Activated naive CD8-positive, alpha-beta T cell treated with anti-CD3 and anti-CD28 coated beads, Interleukin-2, amount 50 U/mL, for 24 hours (primary cell): ENCODE measurements at places on chromosomes 1 and 21.

GRCh38 chr1:116674011-116674531, 6.5 kb upstream of the IGSF3 start:
- no peak for DNase-seq

- DNase-seq: peak; percentile 96
These were observed 38.7 kb upstream of the HMGN1 start for GRCh38 chr21:39387461-39388037.

- no peak for DNase-seq
These were observed 3.0 kb upstream of the RIT1 start for GRCh38 chr1:155913969-155914757.

DNA sequence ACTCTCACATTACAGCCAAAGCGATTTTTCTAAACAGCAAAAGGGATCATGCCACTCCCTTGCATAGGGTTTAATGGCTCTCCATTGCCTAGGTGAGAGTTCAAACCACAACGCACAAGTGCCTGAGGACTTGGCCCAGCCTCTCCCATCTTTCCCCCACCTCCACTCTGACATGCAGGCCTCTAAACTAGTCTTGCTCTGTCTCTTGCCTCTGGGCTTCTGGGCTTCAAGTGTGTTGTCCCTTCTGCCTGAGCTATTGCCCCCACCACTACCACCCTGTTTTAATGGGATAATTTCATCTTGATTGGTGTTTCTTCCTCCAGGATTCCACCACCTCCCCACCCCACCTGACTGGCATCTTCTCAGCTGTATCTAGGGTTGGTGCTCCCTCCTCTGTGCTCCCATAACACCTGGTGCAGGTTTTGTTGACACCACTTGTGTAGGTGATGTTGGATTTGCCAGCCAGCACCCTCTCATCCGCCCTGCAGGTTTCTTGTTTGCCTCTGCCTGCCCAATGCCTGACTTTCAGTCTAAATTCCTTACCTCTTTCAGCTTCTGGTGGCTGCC, 2.7 kb upstream of the ZBTB21 start:
- no peak for DNase-seq

GRCh38 chr1:33908324-33908956, 44.6 kb downstream of the HMGB4 start:
- DNase-seq: no peak

- DNase-seq: no peak
These were observed 37.9 kb upstream of the TENT5C start for GRCh38 chr1:117567976-117568375.

DNA sequence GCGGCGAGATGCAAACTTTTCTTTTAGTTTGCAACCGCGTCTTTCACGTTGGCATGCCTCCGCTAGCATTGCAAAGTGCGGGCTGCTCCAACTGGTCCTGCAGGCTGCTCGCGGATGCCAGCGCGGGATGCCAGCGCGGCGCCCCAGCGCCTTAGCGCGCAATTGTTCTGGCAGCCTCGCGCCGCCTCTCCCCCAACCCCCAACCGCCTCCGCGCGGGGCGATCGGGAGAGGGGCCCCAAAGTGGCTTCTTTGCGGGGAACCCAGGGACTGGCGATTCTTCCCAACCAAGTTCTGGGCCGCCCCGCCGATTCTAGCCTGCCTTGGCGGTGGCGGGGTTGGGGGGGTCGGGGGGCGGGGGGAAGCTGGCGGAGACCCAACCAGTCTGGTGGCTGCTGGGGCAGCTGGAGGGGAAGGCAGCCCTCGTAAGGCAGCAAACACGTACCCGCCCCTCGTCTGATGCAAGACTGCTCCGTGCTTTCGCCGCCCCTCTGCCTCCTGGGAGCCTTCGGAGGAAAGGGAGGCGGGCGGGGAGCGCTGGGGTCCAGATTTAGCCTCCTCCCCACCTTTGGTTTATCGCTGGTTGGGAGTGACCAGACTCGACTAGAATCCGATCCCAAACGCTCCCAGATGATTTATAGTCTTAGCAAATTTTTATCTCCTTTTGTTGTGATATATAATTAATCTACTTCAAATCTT, 756 bp downstream of the PHGDH start:
- DNase-seq: peak; percentile 73

DNA sequence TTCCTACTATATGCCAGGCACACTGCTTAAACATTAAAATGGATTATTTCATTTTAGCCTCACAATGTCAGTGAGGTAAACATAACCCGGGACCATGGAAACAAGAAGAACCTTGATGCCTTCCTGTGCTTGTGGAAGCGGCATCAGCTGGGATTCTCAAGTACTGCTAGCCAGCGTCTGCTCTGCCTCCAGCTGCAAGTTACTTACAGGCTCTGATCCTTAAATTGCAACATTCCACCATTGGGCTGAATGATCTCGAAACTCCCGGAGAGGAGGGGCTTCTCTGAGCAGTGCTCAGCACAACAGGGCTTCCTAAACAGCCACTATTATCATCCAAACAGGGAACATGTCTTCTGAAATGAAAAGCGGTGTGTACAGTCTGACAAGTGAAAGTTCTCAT, 6.7 kb upstream of the MAN1C1 start:
- DNase-seq: no peak

- DNase-seq: no peak
These were observed 17.1 kb downstream of the SRSF4 start for GRCh38 chr1:29164588-29164987.

DNA sequence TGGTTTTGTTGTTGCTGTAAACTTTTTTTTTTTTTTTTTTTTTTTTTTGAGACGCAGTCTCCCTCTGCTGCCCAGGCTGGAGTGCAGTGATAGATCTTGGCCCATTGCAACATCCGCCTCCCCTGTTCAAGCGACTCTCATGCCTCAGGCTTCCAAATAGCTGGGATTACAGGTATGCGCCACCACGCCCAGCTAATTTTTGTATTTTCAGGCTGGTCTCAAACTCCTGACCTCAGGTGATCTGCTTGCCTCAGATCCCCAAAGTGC, 78.9 kb upstream of the SLC45A1 start:
- DNase-seq: no peak

GRCh38 chr1:178389441-178389840, 107.3 kb downstream of the CLEC20A start:
- no peak for DNase-seq

DNA sequence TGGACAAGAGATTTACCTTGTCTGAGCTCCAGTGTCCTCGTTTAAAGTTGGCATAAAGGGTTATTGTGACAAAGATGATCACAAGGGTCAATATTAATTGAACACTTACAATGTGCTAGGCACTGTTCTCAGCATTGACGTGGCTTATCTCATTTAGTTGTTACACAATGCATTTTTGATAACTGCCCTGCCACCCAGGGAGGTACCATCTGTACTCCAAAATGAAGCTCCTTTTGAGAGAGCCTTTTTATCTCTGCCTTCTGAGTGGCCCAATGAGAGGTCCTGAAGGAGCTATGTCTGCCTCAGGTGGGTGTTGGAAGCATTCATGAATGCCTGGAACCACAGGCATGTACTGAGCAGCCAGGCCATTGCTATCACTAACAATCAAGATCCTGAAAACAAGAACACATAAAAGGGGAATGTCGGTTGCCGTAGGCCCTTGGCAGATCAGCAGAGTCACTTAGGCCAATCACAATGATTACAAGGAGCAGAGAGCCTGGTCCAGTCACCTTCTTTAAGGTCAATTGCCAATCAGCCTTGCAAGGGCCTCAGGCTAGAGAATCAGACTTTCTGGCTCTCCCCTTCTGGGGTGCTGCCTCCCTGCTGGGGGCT, 78.5 kb downstream of the NMNAT2 start:
- no peak for DNase-seq
